Cardiac septum (tissue), 1 donor: ENCODE measurements at places on chromosomes 12 and 14. TPM values are rescaled to one million over a fixed set of nuclear protein-coding genes. Genes with fewer than 3 reads are reported as not detected.

CIT gene
- total RNA-seq: 0.86 TPM

RPL36AL gene
- total RNA-seq: 135 TPM

LRP1 gene
- total RNA-seq: 103 TPM

SLC2A14 gene
- 0.51 TPM for total RNA-seq

ACADS gene
- 58.4 TPM for total RNA-seq

PLA2G1B gene
- not detected for total RNA-seq

ENO2 gene
- 29.7 TPM for total RNA-seq

PSMA3 gene
- total RNA-seq: 118 TPM

PTHLH gene
- total RNA-seq: 1.9 TPM

RGS6 gene
- total RNA-seq: 22.4 TPM

HSPB8 gene
- total RNA-seq: 529 TPM

CCDC60 gene
- not detected for total RNA-seq

TSPAN19 gene
- total RNA-seq: not detected

CCDC177 gene
- not detected for total RNA-seq

GALNT8 gene
- 2.4 TPM for total RNA-seq

RFX4 gene
- total RNA-seq: not detected

TGFB3 gene
- 57.5 TPM for total RNA-seq

ZFHX2 gene
- total RNA-seq: 1.3 TPM

PKP2 gene
- total RNA-seq: 463 TPM

ETFBKMT gene
- 5.7 TPM for total RNA-seq

PPP4R4 gene
- total RNA-seq: 0.30 TPM

FGF23 gene
- 0.46 TPM for total RNA-seq

PTGER2 gene
- 0.75 TPM for total RNA-seq

NR2C1 gene
- 34.6 TPM for total RNA-seq

LRP6 gene
- total RNA-seq: 27.4 TPM

ASCL1 gene
- total RNA-seq: not detected

RHOJ gene
- 14.7 TPM for total RNA-seq

DBX2 gene
- total RNA-seq: 0.19 TPM

TNS2 gene
- 99.3 TPM for total RNA-seq

DDN gene
- 1.00 TPM for total RNA-seq

RILPL1 gene
- total RNA-seq: 85.3 TPM

TTC9 gene
- total RNA-seq: 2.9 TPM

L3HYPDH gene
- total RNA-seq: 20.3 TPM

STON2 gene
- 5.7 TPM for total RNA-seq

ASPG gene
- total RNA-seq: 4.4 TPM

CRIP1 gene
- total RNA-seq: 68.2 TPM

TEAD4 gene
- 23.9 TPM for total RNA-seq

AICDA gene
- total RNA-seq: 0.13 TPM

NAV3 gene
- total RNA-seq: 2.9 TPM

PLEKHG7 gene
- total RNA-seq: not detected

ATF1 gene
- total RNA-seq: 26.4 TPM

CPM gene
- total RNA-seq: 3.2 TPM

LALBA gene
- total RNA-seq: not detected

E2F7 gene
- 0.62 TPM for total RNA-seq

EML1 gene
- total RNA-seq: 29.9 TPM
